ENCODE measurements at places on chromosomes 1 and 21.
A peak's percentile ranks its signal among the peaks of the same experiment; 100 is the strongest.

DNA sequence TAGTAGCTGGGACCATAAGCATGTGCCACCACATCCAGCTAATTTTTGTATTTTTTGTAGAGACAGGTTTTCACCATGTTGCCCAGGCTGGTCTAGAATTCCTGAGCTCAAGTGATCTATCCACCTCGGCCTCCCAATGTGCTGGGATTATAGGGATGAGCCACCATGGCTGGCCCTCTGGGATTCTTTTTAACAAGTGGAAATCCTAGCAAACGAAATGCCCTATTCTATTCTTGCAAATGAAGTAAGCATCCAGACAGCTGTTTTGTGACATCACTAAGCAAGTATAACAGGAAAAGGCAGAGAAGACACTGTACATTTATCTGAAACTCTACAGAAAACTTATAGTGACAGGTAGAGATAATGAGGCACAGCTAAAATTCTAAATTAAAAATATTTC lies 86.4 kb downstream of the DDAH1 start:
- no peak for DNase-seq

GRCh38 chr1:153345187-153346076 lies 3.2 kb downstream of the PGLYRP4 start:
- no peak for DNase-seq

DNA sequence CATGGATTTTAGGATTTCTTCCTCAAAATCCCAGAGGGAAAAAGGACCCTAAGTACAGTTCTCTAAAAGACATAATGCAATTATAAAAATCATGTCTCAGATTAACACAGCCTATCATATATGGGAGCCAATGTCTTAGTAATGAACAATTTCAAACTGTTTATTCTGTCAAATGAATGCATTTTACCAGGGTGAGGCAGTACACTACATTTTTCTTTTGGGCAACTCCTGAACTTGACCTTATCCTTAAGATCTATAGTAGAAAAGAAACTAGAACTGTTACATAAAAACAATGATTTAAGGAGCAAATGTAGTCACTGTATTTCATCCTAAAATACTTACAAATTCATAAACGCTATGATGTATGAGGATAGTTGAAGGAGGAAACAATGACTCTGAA lies 226.3 kb upstream of the B3GALT2 start:
- DNase-seq: no peak

DNA sequence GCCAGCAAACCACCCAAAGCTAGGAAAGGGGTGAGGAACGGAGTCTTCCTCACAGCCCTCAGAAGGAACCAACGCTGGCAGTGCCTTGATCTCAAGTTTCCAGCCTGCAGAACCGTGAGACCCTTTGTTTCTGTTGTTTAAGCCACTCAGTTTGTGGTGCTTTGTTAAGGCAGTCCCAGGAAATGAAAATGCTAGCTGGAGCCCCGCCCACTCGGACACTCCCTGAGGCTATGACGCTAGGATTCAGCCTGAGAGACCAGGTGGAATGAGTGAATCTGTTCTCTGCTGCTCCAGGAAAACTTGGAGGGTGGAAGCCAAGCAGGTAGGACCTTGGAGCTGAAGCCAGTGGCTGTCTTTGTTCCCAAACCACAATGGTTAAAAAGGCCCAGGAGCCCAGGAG lies 196.5 kb upstream of the POU3F1 start:
- no peak for DNase-seq

DNA sequence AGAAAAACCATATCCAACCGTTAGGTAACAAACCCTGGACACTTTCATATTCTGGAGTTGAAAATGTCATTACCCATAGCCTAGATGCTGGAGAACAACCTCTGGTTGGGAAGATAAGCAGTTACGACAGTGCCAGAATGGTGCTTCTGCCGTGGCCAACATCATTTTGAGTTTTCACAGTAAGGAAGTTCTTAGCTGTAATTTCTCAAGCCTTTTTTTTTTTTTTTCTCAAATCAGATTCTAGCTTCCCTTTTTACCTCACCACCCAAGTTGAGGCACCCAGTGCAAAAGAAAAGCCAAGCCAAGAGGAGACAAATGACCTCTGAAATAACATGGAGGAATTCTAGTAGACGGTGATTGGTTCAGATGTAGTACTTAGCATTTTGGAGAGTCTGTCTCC lies 21.8 kb downstream of the PPT1 start:
- no peak for DNase-seq

- no peak for DNase-seq
Observed at GRCh38 chr1:63847308-63847910, 73.6 kb downstream of the ROR1 start.

DNA sequence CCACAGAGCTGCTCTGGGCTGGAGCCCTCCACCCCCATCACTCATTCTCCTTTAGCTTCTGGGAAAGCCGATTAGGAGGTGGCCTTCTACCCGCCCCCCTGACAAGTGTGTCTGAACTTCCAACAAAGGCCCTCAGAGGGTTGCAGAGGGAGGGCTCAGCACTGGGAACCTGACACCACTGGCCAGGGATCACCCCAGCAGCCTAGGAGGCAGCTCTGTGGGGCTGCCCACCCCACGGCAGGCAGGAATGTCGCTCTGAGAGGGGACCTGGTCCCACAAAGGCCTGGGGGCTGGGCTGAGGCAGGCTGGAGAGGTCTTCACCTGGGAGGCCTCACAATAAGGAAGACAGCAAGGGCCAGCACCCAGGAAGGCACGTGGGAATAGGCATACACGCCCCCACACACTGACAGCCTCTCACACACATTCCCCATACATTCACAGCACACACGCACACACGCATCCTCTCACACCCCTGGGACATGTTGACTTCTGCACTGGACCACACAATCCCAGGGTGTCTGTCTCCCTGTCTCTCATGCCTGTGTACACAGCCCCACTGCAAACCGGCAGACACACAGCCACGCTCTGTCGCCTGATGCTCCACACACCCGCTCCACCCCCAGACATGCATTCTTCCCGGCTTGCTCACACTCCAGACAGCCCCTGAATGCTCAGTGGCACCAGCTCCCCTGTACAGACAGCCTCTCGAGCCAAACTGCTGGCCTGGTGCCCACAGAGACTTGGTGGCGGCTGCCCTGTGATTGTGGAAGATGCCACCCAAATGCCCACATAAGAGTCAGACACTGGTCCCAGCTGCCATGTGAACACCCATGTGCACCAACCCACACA lies 30.7 kb downstream of the DMBX1 start:
- DNase-seq: no peak

DNA sequence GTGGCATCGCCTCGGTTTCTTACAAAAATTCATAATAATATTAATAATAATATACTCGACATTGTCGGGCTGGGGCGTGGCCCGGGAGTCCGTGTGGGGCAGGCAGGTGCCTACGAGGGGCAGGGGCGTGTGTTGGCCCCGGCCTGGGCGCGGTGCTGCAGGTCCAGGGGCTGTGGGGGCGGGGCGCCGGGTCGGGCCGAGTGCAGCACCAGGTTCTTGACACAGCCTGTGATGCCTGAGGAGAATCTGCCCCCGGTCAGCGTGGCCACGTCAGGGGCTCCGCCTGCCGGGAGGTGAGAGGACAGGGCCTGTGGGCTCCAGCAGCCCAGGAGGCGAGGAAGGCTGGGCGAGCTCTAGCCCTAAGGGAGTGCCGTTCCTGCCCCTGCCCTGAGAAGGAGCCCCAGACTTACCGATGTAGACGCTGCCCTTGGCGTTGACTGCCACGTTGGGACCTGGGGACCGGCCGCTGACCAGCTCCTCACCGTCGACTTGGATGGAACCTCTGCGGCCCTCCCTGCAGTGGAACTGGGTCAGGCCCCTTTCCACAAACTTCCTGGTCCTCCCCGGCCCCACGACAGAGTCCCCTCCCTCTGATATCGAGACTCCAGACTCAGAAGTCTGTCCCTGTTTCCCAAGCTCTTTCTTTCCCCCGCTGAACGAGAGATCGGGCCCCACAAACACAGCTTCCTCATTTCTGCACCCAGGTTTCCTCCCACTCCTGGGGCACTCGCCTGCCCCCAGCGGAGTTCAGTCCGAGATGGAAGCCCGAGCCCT lies 11.3 kb downstream of the LDLRAD2 start:
- no peak for DNase-seq

- DNase-seq: no peak
Observed at GRCh38 chr1:44870096-44870495, 27.0 kb upstream of the PTCH2 start.

DNA sequence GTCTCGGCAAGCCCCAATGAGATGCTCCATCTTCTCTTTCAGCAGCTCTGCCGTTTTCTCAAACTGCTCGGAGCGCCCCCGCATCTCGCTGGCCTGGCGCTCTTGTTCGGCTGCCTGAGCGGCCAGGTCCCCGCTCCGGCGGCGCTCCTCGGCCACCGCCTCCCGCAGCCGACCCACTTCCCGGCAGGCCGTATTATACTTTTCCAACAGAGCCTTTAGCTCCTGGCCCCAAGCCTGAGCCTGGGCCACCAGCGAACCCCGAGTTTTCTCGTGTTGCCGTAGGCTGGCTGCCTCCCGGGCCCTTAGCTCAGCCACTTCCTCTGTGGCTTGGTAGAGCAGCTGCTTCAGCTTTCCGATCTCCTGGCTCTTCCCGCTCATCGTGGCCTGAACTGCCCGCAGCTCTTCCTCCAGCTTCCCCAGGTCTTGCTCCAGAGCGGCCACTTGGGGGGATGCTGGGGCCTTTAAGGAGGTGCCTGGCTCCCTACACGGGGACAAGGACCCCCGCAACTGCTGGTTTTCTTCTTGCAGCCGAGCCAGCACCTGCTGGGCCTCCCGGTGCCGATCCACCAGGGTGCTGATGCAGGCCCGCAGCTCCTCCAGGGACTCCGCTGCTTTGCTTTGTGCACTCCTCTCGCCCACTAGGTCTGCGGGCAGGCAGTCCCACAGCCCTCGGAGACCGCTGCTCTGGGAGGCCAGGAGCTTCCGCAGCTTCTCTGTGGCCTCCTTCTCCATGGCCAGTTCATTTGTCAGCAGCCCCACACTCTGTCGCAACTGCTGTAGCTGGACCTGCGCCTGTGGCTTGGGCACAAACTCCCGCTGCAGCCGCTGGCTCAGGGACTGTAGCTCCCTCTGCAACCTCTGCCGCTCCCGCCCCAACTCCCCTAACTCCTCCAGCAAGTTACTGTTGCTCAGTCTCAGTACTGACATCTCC lies 13.4 kb upstream of the PIAS3 start:
- peak; percentile 42 for DNase-seq

GRCh38 chr1:110209715-110210603 lies at the start of gene KCNC4:
Gene KCNC4, plus strand, starts transcription at chr1:110210314. Its CDS starts 1,186 bp downstream, at chr1:110211500.
- peak; percentile 85 for DNase-seq

DNA sequence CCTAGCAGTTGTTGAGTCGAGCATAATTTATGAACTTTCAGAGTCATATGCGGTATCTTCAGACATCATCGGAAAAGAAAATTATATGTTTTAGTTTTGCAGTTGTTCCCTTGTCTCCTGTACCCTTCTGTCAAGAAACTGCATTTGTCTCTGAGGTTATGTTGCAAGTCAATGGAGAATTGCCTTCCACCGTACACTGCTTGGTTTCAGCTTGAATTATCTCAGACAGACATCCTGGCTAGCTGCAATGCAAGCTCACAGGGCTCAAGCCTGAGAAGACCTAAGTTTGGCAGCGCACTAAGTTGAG lies 156.0 kb downstream of the NFIA start:
- no peak for DNase-seq

- DNase-seq: no peak
Observed at GRCh38 chr1:62955666-62956065, 171.7 kb downstream of the ATG4C start.

GRCh38 chr1:155030243-155030795 lies 3.3 kb downstream of the DCST2 start:
- DNase-seq: no peak

DNA sequence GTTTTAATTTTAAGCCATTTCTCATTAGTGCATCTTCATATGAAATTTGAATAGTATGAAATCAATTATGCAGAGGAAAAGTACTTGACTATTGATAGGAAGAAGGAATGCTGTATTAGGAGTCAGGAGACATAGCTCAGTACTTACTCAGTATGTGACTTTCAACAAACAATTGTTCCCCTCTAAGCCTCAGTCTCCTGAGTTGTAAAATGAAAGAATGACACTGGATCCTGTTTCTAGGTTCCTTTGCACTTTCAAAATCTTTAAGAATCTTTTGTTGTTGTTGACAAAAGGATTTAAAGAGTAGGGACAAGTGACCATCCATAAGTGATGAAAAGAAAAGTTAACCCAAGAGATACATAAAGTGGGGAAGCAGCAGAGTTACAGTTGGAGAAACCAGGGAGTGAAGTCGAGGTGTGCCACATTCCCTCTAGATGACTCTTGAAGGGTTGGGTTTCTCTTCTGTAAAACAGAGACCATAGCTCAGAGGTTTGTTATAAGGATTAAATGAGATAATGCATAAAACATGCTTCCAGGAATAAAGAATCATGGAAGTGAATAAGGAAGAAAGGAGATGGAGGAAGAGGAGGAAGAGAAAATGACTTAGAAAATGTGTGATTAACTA lies 105.7 kb upstream of the KCNJ15 start:
- no peak for DNase-seq

- DNase-seq: no peak
Observed at GRCh38 chr1:91617285-91617765, 116.7 kb downstream of the CDC7 start.

- no peak for DNase-seq
Observed at GRCh38 chr1:30464187-30464617, 259.2 kb downstream of the MATN1 start.

DNA sequence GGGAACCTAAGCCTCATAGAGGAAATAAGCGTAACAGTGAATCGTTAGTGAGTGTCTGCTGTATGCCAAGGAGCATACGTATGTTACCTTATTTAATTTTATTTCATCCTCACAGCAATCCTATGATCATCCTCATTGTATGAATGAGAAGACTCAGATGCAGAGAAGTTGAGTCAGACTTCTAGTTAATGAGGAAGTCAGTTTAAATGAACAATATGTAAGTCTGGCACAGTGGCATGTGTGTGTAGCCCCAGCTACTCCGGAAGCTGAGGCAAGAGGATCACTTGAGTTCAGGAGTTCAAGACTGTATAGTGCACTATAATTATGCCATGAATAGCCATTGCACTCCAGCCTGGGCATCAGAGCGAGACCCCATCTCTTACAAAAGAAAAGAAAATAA lies 148.0 kb downstream of the ZZZ3 start:
- DNase-seq: no peak

GRCh38 chr1:18413541-18414305 lies 67.0 kb upstream of the KLHDC7A start:
- DNase-seq: no peak

DNA sequence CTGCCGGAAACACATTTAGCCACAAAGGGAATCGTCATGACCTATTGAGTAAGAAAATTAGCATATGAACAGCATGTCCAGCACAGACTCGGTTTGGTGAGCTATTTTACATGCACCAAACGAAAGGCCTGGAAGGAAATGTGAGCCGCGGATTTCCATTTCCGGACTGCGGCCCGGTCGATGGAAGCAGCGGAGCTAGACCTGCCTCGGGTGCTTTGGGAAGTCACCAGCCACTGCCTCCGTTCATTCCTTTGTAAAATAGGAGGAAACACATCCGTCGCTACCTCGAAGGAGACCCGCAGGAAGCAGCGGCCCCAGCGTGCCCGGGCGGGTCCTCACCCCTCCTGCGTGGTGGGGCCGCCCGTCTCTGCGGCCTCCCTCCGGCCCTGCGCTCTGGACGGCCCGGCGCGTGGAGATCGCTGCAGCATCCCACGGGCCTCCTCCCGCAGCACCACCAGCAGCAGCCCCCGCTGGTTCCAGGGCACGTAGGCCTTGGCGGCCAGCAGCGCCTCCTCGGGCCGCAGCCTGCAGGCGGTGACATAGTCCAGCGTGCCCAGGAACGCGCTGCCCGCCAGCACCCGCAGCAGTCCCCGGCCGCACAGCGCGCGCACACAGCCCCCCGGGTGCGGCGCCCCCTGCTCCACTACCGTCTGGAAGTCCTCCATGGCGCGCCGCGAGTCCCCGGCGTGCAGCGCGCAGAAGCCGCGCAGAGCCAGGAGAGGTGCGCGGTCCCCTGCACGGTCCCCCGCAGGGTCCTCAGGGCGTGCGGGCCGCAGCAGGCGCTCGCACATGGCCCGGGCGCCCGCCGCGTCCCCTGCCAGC lies 12.1 kb downstream of the TTC34 start:
- DNase-seq: no peak
